ENCODE measurements at places on chromosomes 12 and 14. TPM values are rescaled to one million over a fixed set of nuclear protein-coding genes. Genes with fewer than 3 reads are reported as not detected.

CLEC6A gene
- total RNA-seq, result not detected

TSPAN11 gene
- not detected for total RNA-seq

KCNC2 gene
- not detected for total RNA-seq

B4GALNT3 gene
- total RNA-seq, result 2.1 TPM

L3HYPDH gene
- total RNA-seq, result 8.1 TPM

DNA sequence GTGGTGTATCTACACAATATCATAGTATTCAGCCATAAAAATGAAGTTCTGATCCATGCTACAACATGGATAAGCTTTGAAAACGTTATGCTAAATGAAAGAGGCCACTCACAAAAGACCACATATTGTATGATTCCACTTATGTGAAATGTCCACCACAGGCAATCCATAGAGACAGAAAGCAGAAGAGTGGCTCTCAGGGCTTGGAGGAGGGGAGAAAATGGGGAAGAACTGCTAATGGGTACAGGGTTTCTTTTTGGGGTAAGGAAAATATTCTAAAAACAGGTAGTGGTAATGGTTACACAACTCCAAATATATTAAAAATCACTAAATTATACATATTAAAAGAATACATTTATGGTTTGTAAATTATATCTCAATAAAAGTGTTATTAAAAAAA is 16.5 kb downstream of the SCNN1A start:
- no peak for DNase-seq

DNA sequence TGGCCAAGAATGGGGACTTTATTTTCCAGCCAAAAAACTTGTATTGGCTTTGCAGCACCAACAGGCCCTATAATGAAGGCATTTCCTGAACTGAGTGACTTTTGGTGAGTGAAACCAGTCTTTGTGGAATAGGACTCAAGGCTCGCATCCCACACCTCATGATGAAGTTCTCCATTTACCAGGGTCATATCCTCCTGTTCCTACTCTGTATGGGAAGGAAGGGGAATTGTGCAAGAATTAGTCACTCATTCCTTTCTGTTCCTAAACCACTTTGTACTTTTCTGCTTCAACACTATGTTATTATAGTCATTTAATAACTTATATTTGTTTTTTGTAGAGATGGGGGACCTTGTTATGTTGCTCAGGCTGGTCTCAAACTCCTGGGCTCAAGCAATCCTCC is 2.3 kb upstream of the SPATS2 start:
- DNase-seq, result no peak

DNA sequence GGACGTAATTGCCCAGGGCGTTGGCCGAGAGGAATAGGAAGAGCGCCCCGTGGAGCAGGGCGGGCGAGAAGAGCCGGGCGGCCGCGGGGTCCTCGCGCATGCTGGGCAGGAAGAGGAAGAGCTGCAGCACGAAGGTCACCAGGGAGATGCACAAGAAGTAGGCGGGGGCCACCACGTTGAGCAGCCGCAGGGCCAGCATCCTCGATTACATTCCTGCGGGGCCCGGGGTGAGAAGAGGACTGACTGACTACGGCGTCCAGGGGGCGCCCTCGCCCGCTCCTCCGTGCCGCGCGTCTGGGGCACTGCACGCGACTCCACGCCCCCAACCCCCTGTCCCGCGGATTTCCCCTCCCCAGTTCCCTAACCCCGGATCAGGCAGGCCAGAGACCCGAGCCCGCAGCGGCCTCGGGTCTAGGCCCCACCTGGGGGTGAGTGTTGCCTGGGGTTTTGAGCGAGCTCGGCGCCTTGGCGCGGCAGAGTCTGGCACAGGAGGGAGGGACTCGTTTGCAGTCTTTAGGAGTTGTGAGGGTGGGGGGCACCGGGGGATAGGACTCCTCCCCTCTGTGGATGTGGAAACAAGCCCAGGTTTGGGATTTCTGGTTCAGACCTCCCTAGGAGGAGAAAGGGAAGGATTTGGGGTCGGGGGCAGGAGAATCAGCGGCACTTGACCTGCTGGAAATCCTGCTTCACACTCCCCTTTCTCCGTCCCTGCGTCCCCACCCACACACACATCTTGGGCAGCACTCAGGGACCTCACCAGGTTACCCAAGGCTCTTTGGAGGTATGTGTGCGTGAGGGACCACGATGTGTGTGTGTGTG is 1.8 kb downstream of the ZDHHC22 start:
- DNase-seq, result peak; percentile 32

- DNase-seq, result no peak
Measured at GRCh38 chr12:66694666-66695613, 16.1 kb upstream of the GRIP1 start.

DNA sequence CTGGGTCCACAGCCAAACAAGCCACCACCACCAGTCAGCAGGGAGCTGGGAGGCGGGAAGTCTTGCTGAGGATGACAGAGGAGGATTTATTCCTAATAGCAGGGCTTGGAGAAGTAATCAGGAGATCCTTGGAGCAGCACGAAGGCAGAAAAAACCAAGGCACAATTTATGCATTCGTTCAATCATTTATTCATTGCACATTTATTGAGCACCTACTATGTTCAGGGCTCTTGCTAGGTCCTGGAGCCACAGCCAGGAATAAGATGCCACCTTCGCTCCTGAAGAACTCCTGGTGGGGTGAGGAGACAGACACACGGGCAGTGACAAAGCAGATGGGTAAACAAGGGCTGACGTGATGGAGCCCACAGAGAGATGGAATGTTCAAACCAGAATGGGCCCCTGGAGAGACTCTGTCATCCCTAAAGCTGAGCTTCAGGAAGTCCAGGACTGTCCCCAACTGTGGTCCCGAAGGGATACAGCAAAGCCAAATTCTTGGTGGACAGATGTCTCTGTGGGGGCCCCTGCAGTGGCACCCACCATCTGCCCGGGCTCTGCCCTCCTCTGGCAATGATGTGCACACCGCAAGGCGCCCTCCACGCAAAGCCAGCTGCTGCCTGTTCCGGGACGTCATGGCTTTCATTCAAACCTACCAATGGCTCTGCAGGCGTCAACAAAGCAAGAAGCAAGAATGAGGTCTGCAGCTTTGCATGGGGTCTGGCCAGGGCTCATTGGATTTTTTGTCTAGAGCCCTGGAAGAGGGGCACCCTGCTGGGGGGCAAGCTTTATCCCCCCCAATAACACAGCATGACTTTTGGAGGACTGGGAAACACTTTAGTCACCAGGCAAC is 3.0 kb upstream of the TESC start:
- no peak for DNase-seq
